ENCODE measurements at places on chromosomes 2 and 18.
A peak's percentile ranks its signal among the peaks of the same experiment; 100 is the strongest.

GRCh38 chr2:144213797-144214196 is 306.1 kb downstream of the ZEB2 start:
- DNase-seq: no peak

DNA sequence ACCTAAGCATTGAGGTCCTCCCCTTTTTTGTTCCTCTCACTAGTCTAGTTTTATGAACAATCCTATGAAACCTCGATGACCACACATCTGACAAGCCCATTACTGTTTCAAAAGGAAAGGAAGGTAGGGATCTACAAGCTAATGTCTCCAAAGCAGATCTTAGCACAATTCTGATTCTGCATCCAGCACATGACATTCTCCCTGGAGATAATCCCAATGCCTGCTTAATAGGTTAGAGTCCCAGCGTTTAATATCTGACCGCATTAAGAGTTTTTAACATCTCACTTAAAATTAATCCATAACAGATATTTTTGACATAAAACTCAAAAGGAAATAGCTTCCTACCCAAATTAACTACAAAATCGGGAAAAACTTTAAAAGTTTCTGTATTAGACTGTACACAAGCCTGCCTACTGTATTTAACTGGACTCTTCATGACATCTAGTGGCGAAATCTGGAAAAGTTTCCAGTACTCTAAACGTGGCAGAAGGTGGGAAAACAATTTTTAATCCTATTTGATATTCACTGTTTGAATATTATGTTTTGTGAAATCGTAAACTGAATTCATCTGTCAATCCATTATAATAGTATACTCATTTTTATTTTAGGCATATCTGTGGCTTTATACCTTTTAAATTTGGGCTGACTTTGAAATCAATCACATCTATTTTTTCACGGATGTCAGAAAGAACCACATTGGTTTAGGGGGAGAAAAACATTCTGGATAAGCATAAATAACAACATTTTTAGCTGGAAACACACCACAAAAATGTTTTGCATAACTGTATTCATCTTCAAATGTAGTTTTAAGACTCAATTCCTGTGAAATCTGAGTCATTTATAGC is 62.4 kb downstream of the TXNL1 start:
- DNase-seq: no peak

DNA sequence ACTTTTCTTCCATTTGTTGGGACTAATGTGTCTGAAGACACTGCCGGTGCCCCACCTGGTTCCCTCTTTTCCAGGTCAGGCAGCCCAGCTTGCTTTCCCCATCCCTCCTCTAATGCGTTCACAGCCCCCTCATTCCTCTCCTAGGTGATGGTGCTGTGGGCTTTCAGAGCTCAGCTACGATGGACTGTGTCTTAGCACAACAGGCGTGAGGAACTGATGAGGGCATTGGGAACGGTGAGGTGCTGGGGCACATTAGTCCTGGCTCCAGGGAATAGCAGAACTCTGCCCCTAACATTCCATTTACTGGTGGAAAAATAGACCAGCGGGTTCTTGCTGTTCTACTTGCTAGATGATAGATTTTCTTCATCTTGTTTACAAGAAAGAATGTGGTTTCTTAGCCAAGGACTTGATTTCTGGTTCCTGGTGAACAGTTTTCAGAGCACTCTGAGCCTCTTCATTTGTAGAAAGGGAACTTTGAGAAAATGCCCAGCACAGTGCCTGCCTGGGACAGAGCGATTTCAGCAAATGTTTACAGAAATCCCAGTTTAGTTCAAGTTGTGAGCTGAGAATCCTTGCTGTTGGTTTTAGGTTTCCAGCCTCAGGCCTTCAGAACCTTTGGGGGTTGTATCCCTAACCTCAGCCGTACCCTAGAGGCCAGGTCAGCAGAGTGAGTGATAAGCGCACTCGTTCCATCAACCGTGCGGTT is 42.5 kb downstream of the LDLRAD4 start:
- no peak for DNase-seq

DNA sequence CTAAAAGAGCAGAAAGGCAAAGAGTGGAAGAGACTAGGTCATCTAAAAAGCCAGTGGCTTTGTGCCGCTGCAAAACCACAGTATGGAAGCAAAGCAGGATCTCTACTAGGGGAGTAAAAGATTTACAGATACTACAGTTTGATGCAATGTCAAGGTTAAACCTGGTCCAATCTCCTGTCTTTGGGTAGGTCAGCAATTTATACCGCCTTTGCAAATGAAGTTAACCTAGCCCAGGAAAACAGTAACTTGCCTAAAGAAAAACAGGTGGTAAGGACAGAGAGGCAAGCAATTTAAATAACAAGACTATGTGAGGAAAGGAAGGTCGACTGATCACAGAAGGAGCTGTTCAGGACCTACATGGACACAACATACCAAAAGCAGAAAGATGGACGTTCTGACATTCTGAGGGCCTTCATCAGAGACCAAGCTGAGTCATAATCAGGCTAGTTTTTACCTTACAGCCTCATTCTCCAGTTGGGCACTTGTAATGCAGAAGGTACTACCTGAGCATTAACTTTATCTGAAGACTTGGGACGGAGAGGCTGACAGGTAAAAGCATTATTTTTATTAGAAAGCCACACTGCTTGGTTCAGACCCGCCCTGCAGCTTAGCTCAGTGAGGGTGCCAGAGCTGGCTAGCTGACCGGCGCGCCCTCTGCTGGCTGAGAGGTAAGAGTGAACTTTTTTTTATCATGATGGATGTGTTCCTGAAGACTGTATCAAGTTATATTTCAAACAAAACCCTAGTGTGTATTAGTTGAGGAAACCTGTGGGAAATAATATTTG is 15.9 kb downstream of the CDKL4 start:
- DNase-seq: peak; percentile 80

- DNase-seq: no peak
Observed at GRCh38 chr2:240920783-240921231, 14.7 kb downstream of the CROCC2 start.

DNA sequence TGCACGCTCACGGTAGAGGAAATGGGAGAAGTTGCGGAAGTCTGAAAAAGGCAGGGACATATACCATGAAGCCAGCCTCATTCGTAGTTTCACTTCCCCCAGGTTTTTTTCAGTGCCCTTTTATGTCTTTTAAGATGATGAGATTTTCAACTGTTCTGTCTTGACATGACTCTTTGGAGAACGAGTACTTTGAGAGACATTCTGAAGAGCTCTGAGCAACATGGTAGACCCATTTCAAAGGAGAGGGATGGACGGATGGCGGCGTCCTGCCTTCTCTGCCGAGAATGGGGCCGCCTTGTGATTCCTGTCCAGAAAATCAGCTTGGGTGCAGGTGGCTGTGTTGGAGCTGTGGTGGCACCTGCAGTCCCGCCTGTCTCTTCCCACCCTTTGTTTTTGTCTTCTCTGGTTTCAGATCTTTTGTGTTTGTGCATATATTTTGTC is 41.7 kb downstream of the SH3BP4 start:
- DNase-seq: no peak
